Stimulated activated CD8-positive, alpha-beta memory T cell treated with anti-CD3 and anti-CD28 coated beads, Interleukin-15, amount 100 ng/mL, for 48 hours (primary cell): ENCODE measurements at places on chromosomes 13 and 19.

DNA sequence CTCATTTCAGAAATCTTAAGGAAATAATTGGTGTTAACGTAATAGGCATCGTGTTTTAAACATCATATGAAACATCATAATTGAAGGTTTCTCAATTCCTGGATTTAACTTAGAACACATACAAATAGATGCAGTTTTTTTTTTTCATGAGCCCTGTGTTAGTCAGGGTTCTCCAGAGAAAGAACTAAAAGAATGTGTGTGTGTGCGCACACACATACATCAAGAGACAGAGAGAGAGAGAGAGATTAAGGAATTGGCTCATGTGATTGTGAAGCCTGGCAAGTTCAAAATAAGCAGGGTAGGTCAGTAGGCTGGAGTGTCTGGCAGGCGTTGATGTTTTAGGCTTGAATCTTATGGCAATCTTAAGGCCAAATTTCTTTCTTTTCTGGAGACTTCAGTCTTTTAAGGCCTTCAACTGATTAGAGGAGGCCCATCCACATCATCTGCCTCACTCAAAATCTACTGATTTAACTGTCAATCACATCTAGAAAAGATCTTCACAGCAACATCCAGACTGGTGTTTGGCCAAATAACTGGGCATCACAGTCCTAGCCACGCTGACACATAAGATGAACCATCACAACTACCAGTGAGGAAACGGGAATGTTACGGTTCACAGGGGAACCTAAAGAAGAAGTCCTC lies 25.2 kb downstream of the SPATA13 start:
- no peak for DNase-seq

GRCh38 chr13:106357198-106357597 lies 178.3 kb downstream of the EFNB2 start:
- no peak for DNase-seq

GRCh38 chr19:47239152-47239551 lies 8.2 kb upstream of the BBC3 start:
- no peak for DNase-seq

- no peak for DNase-seq
Observed at GRCh38 chr13:112124141-112124540, 57.2 kb downstream of the SOX1 start.

GRCh38 chr13:30868799-30869470 lies 37.1 kb upstream of the MEDAG start:
- no peak for DNase-seq

DNA sequence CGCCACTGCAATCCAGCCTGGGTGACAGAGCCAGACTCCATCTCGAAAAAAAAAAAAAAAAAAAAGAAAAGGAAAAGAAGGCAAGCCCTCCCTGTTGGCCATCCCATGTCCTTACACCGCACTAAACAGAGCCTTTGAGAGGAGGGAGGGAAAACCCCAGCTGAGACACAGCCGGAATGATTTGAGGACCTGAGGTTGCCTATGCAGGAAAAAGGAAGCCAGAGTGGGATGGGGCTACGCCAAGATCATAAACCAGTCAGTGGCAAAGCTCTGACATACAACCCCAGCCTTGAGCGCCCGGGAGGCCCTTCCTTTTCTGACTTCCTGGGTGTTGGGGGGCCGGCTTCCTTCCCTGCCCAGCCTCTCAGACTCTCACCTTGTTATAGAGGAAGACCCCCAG lies 12.5 kb upstream of the CHERP start:
- DNase-seq: no peak

- DNase-seq: no peak
Observed at GRCh38 chr13:99653526-99653925, 152.3 kb downstream of the TM9SF2 start.

DNA sequence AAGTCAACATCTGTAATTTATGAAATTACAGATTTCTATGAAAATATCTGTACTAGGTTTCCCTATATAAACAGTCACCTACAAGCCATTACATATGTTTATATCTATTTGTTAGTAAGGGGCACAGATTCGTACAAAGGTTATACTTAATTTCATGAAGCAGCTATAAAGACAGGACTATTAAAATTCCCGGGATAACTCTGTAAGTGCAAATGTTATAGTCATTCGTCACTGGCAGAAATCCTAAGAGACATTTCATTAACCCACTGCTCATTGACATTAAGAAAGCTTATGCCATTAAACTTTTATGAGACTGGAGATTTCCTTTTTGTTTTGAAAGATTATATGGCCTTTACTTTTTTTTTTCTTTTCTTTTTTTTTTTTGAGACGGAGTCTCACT lies 122.9 kb downstream of the MYO16 start:
- DNase-seq: no peak

DNA sequence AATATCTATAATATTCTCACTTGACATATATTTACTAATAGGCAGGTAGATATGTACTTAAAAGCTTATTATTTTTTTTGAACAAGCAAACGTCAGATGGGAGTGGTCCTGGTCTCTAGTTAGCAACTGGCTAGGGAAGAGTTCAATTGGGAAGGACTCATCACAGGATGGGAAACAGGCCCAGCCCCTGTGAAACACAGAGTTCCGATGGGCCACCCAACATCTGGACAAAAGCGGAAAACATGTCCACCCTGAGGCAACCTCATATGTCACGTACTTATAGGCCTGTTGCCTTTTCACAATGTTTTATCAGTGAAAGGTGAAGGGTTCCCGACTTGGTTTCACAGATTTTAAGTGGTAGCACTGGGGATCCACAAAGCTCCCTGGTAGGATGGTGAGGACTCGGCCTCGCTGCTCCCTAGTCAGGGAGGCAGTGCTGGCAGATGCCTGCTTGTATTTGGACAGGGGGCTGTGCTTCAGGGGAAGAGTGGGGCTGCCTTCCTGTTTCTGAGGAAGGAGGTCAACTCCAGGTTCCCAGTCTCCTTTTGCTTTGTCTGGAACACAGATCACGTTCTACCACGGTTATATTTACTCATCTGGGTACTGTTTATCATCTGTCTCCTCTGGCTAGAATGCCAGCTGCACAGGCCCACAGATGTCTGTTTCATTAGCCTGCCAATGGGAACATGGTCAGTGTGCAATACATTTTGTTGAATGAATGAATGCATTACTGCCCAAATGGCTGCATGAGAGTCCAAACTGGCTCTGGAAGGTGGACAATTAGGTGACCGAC lies 49.4 kb upstream of the SLC15A1 start:
- DNase-seq: no peak

DNA sequence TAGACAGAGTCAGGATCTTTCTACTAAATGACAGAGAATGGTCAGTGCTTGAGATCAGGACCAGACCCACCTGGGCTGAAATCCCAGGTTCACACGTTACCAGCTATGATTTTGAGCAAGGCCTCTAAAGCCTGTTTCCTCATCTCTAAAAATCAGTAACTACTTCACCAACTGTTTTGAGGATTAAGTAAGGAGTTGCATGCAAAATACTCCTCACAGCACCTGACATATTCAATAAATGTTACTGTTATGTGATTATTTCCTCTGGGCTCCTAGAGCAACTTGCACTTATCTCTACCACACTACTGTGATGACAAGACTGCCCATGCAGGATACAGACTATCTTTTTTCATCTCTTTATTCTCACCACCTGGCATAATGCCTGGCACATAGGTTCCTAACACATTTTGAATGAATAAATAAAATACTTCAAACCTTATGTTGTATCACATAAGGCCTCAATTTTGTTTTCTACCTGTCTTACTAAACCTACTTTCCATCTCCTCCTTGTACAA lies 1.8 kb downstream of the KATNAL1 start:
- DNase-seq: no peak

GRCh38 chr19:21084343-21084742 lies 2.3 kb downstream of the ZNF714 start:
- DNase-seq: no peak

DNA sequence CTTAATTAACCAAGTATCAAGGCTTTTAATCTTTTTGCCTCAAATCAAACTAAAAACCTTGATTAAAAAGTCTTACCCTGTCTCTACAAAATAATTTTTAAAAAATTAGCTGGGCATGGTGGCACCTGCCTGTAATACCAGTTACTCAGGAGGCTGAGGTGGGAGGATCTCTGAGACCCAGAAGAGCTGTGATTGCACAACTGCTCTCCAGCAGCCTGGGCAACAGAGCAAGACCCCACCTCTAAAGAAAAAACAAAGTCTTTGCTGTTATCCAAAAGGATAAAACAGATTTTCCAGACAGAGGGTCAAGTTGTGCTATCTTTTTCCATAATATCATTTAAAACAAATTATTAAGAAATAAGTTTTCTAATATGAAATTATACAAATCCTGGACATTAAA lies 26.8 kb upstream of the CEBPG start:
- no peak for DNase-seq

DNA sequence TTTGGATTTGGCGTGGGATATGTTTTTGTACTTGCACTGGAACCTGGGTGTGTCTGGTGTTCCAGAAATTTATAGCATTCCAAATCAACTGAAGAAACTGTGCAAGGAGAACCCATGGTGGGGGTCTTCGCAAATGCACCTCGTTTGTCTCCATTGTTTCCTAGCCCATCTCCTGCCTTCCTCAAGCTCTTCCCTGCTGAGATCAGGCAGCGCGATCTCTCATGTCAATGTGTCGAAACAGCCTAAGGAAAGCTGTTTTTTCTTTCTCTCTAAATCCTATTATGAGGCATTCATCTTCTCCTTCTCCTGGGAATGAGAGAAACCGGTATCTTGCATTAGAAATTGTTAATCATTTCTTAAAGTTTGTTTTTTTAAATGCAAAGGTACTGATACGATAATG lies 131.0 kb downstream of the KLF5 start:
- no peak for DNase-seq

DNA sequence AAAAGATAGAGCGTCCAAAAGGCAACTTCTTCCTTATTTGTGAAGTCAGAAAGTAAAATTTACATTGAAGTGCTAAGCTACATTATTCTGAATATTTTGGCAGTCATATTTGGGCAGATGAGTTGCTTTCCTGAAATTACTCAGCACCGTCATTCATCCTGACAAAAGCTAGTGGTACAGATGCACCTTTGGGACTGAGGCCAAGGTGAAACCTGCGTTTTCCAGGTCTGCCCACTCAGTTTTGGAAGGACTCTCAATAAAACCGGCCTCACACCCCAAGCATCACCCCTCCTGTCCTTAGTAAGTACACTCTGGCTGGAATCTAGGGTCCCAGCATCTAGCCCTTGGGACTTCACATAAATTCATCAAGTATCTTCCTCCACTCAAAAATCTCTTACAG lies 187.5 kb downstream of the TM9SF2 start:
- no peak for DNase-seq

- DNase-seq: no peak
Observed at GRCh38 chr13:43307921-43308433, 284.6 kb downstream of the DNAJC15 start.

DNA sequence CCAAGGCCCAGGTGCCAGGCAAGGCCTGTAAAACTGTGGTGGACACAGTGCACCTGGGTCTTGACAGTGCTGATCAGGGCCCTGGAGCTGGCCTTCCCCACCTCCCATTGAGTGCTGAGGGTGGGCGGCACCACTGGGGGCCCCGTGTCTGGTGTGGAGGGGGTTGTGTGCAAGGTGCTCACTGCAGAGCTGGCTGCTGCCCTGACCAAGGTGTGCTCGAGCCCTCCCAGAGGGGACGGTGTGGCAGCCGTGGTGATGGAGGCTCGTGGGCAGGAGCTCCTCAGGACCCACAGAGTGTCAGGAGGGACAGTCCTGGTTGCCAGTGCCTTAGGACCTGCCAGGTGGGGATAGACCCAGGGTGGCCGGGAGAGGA lies 23.0 kb downstream of the ATP4B start:
- no peak for DNase-seq

- no peak for DNase-seq
Observed at GRCh38 chr19:28960986-28961705, 251.8 kb downstream of the UQCRFS1 start.

DNA sequence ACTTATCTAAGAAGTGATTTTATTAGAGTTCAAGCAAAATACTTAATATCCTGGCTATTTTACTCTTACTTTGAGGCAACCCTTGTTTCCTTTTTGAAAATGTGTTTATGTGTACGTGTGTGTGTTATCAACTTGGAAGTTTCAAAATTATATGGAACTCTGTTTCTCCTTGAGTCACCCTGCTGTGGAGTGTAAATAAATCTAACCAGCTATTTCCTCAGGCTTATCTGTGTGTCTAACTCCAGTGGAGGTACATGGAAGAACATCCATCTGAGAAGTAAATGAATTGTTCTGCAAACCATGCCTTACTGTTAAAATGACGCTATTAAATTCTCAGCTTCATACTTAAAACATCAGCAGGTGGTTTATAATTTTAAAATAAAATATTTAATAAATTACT lies 583.4 kb upstream of the SLITRK5 start:
- DNase-seq: no peak

GRCh38 chr13:38210928-38211596 lies 138.6 kb upstream of the UFM1 start:
- DNase-seq: no peak

GRCh38 chr19:35518313-35518712 lies 4.9 kb upstream of the DMKN start:
- DNase-seq: no peak

DNA sequence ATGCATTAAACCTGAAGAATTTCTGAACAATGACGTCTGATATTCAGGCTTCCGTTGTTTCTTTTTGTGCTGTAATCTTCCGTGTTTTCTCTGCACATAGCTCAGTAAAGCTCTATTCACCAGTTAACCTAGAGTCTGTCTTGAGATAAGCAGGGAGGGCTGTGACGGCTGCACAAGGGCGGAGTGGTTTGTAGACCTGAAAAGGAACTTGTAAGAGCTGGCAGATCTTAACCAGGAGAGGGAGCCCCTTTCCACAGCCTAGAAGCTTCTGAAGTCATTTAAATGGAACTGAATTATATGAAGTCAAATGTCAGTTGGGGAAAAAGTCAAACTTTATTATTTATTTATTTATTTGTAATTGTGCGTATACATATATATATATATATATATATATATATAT lies 27.5 kb downstream of the DPRX start:
- DNase-seq: no peak

DNA sequence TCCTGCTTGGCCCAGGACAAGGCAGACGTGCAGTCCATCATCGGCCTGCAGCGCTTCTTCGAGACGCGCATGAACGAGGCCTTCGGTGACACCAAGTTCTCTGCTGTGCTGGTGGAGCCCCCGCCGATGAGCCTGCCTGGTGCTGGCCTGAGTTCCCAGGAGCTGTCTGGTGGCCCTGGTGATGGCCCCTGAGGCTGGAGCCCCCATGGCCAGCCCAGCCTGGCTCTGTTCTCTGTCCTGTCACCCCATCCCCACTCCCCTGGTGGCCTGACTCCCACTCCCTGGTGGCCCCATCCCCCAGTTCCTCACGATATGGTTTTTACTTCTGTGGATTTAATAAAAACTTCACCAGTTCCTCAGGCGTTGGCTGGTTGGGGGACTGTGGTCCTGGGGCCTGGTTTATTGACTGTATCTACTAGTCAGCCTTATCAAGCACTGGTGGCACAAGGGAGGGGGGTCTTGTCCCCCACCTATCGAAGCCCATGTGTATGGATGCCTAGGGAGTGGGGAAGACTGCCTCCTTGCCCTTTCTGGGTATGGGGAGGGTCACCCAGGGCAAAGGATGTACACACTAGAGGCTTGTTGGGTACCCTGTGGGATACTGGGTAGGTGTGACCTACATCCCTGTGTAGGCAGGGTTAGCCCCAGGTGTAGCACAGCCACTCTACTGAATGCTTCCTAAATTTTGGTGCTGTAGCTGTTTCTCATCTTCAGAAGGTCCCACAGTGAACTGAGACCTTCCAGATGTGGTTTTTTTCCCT lies 4.4 kb downstream of the CHMP2A start:
- DNase-seq: no peak
